ENCODE measurements at places on chromosomes 4 and X.

- no peak for DNase-seq
These were observed 277.2 kb downstream of the HS3ST1 start for GRCh38 chr4:11151500-11151899.

- DNase-seq = no peak
These were observed 83.6 kb upstream of the LNX1 start for GRCh38 chr4:53674903-53675302.

GRCh38 chr4:3445829-3446545 lies 4.2 kb downstream of the HGFAC start:
- DNase-seq = no peak

DNA sequence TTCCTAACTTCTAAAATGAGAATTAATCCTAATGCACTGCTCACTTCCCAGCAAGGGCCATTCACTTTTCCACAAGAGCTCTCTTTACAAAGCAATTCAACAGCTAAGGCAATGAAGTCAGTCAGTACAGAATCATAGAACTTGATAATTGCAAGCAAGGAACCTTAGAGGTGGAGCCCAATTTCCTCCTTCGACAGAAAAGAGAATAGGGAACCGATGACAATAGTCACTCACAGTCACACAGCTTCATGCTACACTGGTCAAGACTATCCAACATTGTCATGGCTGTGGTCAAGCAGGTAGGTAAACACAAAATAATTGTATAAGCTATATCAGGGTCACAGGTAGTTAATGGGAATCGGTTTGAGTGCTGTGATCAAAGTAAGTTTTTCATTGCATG lies 90.0 kb downstream of the ELOVL6 start:
- peak; percentile 44 for DNase-seq

DNA sequence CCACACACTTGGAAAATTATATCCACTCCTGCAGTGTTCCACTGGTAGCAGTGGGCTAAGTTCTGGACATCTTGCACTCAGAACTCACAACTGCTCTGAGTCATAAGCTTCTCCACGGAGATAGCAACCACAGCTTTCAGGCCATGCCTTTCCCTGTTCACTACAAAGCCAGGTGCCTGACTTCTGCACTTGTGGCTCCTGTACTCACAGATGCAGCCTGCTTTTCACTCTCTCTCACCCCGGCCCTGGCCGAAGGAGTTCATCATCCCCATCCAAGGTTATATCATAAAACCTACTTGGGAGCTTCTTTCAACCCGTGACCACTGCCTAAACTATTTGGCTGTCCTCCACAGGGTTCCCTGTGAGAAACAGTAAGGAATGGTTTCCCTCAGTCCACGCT lies 999.4 kb downstream of the GLUD2 start:
- no peak for DNase-seq
